ENCODE measurements at places on chromosomes 1 and 21. TPM values are rescaled to one million over a fixed set of nuclear protein-coding genes. Genes with fewer than 3 reads are reported as not detected.

DNA sequence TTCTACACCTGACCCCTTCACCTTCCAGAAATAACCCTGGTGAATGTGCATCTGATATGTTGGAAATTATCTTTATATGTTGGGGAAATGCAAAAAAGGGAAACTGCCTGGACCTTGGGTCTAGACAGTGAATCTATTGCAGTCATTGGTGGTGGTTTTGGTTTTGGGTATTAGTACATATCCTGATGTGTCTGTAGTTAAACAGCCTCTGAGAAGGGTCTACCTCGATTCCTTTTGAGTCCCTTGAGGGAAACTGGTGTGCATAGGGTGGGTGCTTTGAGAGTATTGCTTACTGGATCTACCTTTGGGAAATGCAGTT lies 127.3 kb upstream of the KIAA0040 start:
- H3K4me3 ChIP-seq, result no peak overlapping the region
- no peaks in the 10 kb centered on the region for H3K27me3 ChIP-seq
- no peaks in the 10 kb centered on the region for H3K36me3 ChIP-seq
- H3K4me1 ChIP-seq, result peaks cover 6% of the 10 kb centered on the region

GRCh38 chr1:206145771-206146290 lies 28.6 kb upstream of the AVPR1B start:
- DNase-seq, result no peak
- peaks cover 8% of the 10 kb centered on the region for H3K27me3 ChIP-seq
- H3K4me3 ChIP-seq, result no peak overlapping the region
- no peaks in the 10 kb centered on the region for H3K36me3 ChIP-seq
- no peak overlapping the region for H3K27ac ChIP-seq

- peaks cover 16% of the 10 kb centered on the region for H3K4me1 ChIP-seq
- no peaks in the 10 kb centered on the region for H3K36me3 ChIP-seq
- no peaks in the 10 kb centered on the region for H3K27me3 ChIP-seq
- DNase-seq, result no peak
Observed at GRCh38 chr1:54417123-54417522, 10.9 kb upstream of the SSBP3 start.

DNA sequence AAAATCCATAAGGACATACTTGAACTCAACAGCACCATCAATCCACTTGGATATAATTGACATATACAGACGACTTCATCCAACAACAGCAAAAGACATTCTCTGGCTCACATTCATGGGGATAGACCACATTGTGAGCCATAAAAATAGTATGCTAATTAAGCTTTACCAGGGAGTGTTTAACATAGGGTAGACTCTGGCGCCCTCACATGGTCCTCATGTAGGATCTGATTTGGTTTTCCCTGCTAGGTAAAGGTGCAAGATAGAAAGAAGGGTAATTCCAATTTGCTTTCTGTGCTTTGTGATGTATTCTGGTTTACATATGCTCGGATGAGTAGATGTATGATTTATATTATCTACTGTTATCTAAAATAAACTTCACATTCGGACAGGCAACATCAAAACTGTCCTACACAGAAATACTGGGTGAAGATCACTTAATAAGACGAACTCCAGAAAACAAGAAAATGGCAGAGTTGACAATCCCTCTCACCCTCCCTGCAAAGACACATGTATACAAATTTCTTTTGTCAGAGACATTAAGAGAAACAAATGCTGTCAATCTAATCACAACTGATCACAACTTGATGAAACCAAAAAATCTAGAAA lies 27.7 kb downstream of the CR1L start:
- no peak overlapping the region for H3K27ac ChIP-seq
- H3K4me1 ChIP-seq, result no peaks in the 10 kb centered on the region
- peaks cover 39% of the 10 kb centered on the region for H3K27me3 ChIP-seq
- H3K4me3 ChIP-seq, result no peak overlapping the region

DNA sequence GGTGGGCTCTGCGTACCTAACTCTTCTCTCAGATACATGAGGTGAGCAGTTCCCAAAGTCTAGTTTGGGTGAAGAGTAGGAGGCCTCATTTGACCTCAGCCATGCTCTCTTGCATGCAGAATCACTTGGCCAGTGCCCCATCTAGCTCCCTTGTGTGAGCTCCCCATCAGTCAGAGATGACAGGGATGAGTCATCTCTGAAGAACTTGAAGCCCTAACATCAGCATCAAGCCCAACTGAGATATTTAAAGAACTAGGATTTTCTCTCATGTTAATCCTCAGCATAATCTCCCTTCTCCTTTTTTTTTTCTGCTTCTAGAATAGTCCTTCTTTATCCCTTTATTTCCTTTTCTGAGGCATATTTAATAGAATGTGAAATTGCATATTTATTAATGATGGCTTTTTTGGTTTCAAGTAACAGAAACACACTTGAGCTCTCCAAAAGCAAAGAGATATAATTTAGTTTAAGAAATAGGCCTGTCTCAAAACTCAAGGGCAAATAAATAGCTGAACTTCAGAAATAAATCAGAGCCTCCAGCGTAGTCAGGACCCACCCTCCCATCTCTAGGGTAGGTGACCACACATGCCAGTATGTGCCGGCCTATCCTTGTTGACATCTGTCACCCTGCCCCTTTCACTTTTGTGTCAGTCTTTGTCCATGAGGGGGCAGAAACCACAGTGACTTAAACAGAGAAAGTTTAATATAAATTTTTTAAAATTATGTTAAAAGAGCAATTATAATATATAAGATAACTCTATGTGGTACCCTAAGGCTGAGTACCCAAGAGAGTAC lies 112.3 kb downstream of the TSEN15 start:
- no peak overlapping the region for H3K4me3 ChIP-seq
- DNase-seq, result no peak
- H3K27me3 ChIP-seq, result no peaks in the 10 kb centered on the region
- no peaks in the 10 kb centered on the region for H3K36me3 ChIP-seq

Gene GAS5
- total RNA-seq, result 865 TPM

Gene KCNA3
- total RNA-seq, result 118 TPM

Gene FNDC5
- total RNA-seq, result not detected

All from CD4-positive, alpha-beta T cell (primary cell).